ENCODE measurements at places on chromosomes 6 and 20. TPM values are rescaled to one million over a fixed set of nuclear protein-coding genes. Genes with fewer than 3 reads are reported as not detected.

DNA sequence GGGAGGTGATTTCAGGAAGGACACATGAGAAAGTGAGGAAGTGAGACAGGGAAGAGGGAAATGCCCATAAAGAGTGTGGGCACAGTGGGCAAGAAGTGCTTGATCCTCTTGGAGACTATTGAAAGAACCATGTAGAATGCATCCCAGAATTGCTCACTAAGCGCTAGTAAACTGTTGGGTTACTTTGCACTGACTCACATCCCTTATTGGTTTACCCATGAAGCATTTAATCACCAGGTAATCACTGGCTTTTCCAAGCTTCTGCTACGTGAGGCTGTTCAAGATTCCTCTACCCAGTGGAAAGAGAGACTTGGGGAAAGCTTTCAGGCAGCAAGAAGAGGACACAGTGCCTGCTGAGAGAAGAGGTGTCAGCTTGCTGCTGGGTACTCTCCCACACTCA is 410.0 kb upstream of the JAG1 start:
- no peaks in the 10 kb centered on the region for H3K36me3 ChIP-seq
- DNase-seq, result no peak
- H3K27me3 ChIP-seq, result no peaks in the 10 kb centered on the region
- no peaks in the 10 kb centered on the region for H3K4me1 ChIP-seq
- H3K4me3 ChIP-seq, result no peak overlapping the region

DNA sequence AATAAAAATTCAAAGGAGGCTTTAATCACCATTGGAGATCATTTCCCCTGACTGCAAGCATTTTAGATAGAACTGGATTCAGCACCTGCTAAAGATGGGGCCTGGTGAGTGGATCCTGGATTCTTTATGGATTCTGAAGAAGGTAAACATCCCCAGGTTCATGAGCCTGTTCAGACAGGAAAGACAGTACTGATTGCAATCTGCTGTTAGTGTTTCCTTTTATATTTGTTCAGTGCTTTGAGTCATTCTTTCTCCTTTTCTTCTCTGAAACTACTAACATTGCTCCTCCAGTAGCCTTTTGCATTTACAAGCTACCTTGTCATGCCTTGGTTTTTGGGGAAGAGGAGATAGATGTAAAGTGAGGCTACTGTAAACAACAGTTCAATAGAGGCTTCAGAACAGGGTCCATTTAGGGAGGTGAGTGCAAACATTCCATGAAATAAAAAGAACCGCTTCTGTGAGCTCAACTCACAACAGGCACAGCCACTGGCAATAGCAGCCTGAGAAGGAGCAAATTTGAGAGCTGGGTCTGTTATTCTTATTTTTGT is 66.4 kb upstream of the PRL start:
- H3K36me3 ChIP-seq, result no peaks in the 10 kb centered on the region
- H3K4me1 ChIP-seq, result peaks cover 4% of the 10 kb centered on the region
- peak; percentile 44 for DNase-seq
- H3K4me3 ChIP-seq, result no peak overlapping the region

GRCh38 chr6:84280030-84280429 is 52.6 kb upstream of the CEP162 start:
- H3K4me3 ChIP-seq, result no peak overlapping the region
- no peaks in the 10 kb centered on the region for H3K36me3 ChIP-seq
- no peak for DNase-seq
- no peak overlapping the region for H3K27ac ChIP-seq
- no peaks in the 10 kb centered on the region for H3K4me1 ChIP-seq

- no peak overlapping the region for H3K4me3 ChIP-seq
- H3K27me3 ChIP-seq, result no peaks in the 10 kb centered on the region
- DNase-seq, result no peak
- H3K4me1 ChIP-seq, result peaks cover 53% of the 10 kb centered on the region
Observed at GRCh38 chr20:57672164-57672563, 37.7 kb downstream of the PMEPA1 start.

DNA sequence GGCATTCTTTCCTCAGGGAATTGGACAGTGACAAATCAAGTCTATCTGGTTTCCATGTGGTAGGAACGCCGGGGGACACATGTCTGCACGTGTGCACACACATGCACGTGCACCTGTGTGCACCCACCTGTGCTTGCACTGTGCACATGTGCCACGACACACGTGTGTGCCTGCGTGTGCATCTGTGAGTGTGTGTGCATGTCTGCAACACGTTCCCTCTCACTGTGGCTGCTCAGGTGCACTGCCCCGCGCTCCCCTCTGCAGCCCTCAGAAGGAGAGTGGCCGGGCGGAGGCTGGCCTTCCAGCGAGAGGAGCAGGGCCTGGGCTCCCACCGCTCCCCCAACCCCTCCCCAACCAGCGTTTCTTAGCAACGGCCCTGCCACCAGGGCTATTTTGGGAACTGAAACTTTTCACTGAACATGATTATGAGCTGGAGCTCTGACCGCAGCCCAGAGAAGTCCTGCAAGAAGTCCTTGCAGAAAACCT is 147.8 kb downstream of the PHACTR3 start:
- H3K36me3 ChIP-seq, result no peaks in the 10 kb centered on the region
- peaks cover 9% of the 10 kb centered on the region for H3K27me3 ChIP-seq
- H3K4me3 ChIP-seq, result no peak overlapping the region
- H3K27ac ChIP-seq, result no peak overlapping the region
- no peak for DNase-seq

The IL20RA gene
- 25.3 TPM for total RNA-seq

- DNase-seq, result no peak
- H3K4me3 ChIP-seq, result no peak overlapping the region
- H3K27ac ChIP-seq, result no peak overlapping the region
- no peaks in the 10 kb centered on the region for H3K27me3 ChIP-seq
- no peaks in the 10 kb centered on the region for H3K4me1 ChIP-seq
Observed at GRCh38 chr20:145877-146276, 3.5 kb downstream of the DEFB126 start.

The GUCA1A gene
- total RNA-seq, result not detected

GRCh38 chr20:32052090-32052777 is at the start of gene HCK:
Gene HCK, plus strand, starts transcription at chr20:32052242.
- no peaks in the 10 kb centered on the region for H3K4me1 ChIP-seq
- peak within 1 kb of the TSS; percentile 21 for H3K4me3 ChIP-seq
- no peaks in the 10 kb centered on the region for H3K36me3 ChIP-seq
- H3K27ac ChIP-seq, result no peak within 1 kb of the TSS
- H3K27me3 ChIP-seq, result peaks cover 5% of the 10 kb centered on the region

DNA sequence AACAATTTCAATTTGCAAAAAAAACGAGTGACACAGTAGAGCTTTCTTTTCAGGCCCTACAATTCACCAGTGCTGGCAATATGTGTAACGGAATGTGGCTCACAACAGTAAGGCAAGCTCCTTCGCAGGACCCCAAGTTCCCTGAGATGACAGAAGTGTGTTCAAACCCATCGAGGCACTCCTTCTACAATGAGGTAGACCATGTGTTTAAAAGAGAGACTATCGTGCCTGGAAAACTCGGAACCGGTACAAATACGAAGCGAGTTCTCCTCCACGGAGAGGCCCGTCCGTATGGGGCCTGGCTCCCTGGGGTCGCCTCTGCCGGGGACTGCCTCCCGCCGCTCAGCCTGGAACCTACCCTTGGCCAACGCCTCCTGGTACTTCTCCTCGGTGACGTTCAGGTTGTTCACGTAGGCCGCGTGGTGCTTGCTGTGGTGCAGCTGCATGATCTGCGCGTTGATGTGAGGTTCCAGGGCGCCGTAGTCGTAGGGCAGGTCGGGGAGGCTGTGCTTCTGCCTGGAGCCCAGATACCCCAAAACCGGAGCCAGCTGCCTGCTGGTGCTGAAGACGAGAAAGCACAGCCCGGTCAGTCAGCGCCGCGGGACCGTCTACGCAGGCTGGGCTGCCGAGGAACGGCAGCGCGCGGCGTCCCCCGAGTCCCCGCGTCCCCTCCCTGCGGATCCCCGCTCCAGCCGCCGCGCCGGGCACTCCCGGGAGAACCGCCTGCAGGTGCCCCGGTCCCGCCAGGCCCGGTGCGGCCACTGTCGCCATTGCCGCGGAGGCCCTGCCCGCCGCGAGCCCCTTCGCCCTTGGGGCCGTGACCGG is 526 bp downstream of the SOD2 start:
- H3K4me3 ChIP-seq, result peak overlapping the region; percentile 83
- H3K4me1 ChIP-seq, result peaks cover 14% of the 10 kb centered on the region
- H3K36me3 ChIP-seq, result no peaks in the 10 kb centered on the region

The NANP gene
- 5.3 TPM for total RNA-seq

The HLA-G gene
- total RNA-seq, result 1.8 TPM

The ULBP3 gene
- total RNA-seq, result not detected

DNA sequence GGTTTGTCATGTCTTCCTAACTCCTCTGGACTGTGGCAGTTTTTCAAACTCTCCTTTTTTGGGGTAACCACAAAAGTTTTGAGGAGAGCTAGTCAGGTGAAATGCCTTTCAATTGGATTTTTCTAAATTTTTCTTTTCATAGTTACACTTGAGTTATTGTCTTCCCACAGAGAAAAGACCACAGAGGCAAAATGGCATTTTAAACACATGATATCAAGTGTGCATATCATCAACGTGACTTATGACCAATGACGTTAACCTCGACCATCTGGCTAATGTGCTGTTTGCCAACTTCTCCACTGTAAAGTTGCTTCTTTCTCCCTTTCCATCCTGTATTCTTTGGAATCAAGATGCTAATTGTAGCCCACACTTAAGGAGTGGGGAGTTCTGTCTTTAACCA is 41.3 kb upstream of the SNAP25 start:
- no peak overlapping the region for H3K4me3 ChIP-seq
- no peak overlapping the region for H3K27ac ChIP-seq
- H3K27me3 ChIP-seq, result no peaks in the 10 kb centered on the region
- no peaks in the 10 kb centered on the region for H3K36me3 ChIP-seq

DNA sequence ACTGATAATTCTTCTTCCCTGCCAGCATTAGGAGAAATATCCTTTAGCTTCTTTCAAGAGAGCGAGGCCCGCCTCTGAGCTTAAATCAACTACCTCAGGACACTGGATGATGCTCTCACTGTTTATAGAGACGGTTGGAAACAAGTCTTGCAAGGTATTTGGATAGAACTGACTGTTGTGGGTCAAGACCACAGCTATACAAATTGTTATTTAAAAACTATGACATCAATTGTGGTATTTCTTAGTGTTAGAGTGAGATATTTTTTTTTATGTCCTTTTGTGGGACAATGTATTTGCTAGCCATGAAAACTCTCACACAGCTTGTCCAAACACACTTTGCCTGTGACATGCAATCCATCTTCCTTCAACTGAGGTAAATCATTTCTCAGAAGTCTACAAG is 136.3 kb upstream of the PHACTR1 start:
- H3K27ac ChIP-seq, result no peak overlapping the region
- H3K27me3 ChIP-seq, result no peaks in the 10 kb centered on the region
- no peaks in the 10 kb centered on the region for H3K36me3 ChIP-seq
- no peak overlapping the region for H3K4me3 ChIP-seq
- no peaks in the 10 kb centered on the region for H3K4me1 ChIP-seq

GRCh38 chr20:7496394-7496991 is 443.8 kb downstream of the HAO1 start:
- no peaks in the 10 kb centered on the region for H3K36me3 ChIP-seq
- H3K27ac ChIP-seq, result no peak overlapping the region
- H3K4me1 ChIP-seq, result no peaks in the 10 kb centered on the region
- no peak overlapping the region for H3K4me3 ChIP-seq
- H3K27me3 ChIP-seq, result no peaks in the 10 kb centered on the region
- no peak for DNase-seq

- no peak for DNase-seq
- no peaks in the 10 kb centered on the region for H3K4me1 ChIP-seq
Observed at GRCh38 chr6:104423691-104424090, 436.0 kb downstream of the HACE1 start.

DNA sequence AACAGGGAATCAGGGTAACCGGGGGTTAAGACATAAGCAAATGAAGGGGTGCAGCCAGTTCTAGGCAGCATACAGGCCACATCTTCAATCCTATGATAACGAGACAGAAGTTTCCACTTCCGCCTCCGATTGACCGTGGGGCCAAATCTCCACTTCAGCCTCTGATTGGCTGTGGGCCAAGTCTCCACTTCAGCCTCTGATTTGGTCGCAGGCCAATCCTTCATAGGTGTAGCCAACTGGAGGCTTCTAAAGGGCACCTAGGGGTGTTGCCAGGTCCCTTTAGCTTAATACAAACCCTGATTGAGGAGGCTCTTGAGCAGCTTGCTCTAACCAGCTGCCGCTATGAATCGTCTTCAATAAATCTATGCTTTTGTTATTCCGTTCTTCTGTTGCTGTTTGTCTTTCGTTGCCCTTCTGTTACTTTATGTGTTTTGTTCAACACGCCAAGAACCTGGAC is 2.1 kb upstream of the ERGIC3 start:
- peaks cover 6% of the 10 kb centered on the region for H3K4me1 ChIP-seq
- no peak overlapping the region for H3K27ac ChIP-seq
- H3K36me3 ChIP-seq, result no peaks in the 10 kb centered on the region

GRCh38 chr6:149176971-149177667 is 140.4 kb upstream of the TAB2 start:
- DNase-seq, result no peak
- no peaks in the 10 kb centered on the region for H3K27me3 ChIP-seq
- no peaks in the 10 kb centered on the region for H3K4me1 ChIP-seq

DNA sequence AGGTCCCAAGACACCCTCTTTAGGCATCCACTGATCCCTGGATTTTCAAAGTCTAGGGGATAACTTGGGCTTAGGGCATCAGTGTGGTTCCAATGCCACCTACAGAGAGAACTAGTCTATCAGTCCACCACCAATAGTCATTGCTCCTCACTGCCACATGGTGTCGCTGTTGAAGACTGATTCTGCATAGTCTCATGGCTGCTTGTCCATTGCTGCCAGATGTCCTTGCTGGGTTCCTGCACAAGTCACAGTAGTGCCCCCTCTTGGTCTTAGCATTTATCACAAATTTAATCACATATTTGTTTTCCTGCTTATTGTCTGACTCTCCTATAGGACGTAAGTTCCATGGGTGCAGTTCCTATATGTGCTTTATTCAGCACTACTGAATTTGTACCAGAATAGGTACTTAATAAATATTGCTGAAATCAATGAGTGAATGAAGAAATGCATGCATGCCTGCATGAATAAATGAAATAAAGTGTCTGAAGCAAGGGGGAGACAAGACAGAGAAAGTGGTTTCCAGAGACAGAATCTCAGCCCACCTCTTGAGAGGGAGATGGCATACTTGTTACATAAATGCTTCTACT is 45.9 kb upstream of the RALY start:
- DNase-seq, result no peak
- H3K27me3 ChIP-seq, result no peaks in the 10 kb centered on the region
- H3K27ac ChIP-seq, result no peak overlapping the region
- H3K4me1 ChIP-seq, result no peaks in the 10 kb centered on the region

- no peak overlapping the region for H3K4me3 ChIP-seq
- H3K27me3 ChIP-seq, result no peaks in the 10 kb centered on the region
- no peak for DNase-seq
- peaks cover 3% of the 10 kb centered on the region for H3K4me1 ChIP-seq
- H3K36me3 ChIP-seq, result no peaks in the 10 kb centered on the region
Observed at GRCh38 chr20:11217326-11218172, 543.8 kb upstream of the JAG1 start.

The MOG gene
- total RNA-seq, result not detected

The ERVFRD-1 gene
- not detected for total RNA-seq

GRCh38 chr6:16324184-16324583 is 85.8 kb downstream of the GMPR start:
- no peaks in the 10 kb centered on the region for H3K36me3 ChIP-seq
- H3K27me3 ChIP-seq, result no peaks in the 10 kb centered on the region
- no peak overlapping the region for H3K4me3 ChIP-seq
- peaks cover 11% of the 10 kb centered on the region for H3K4me1 ChIP-seq
- no peak for DNase-seq

Data from prostate gland (tissue), 2 donors.